Lung (tissue), 17 donors: ENCODE measurements at places on chromosomes 4 and X. TPM values are rescaled to one million over a fixed set of nuclear protein-coding genes. Genes with fewer than 3 reads are reported as not detected.
A peak's percentile ranks its signal among the peaks of the same experiment; 100 is the strongest.

DNA sequence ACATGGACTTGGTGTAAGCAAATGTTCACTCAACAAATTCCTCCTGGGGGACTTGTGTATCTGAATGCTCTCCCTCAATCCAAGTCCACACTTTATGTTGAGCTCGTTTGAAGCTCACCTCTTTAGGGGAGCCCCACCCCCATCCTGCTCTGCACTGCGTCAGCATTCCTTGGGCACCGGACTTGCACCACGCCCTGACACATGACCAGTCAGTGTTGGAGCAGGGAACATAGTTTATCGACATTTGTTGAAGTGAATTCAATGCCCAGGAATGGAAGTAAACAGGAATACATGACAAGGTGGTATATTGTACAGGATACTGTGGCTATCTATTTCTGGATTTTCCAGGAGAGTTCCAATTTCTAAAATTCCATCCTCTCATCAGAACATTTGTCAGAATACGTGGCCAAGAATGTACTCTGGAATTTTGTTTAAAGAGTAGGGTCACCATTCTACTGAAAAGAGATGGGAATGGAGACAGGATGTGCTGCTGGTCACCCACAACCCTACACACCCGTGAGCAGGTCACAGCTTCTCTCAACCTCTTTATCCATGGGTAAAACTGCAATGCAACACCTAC, 60.0 kb upstream of the LNX1 start:
- H3K27ac ChIP-seq: peak overlapping the region; percentile 72
- no peak overlapping the region for H3K4me3 ChIP-seq
- DNase-seq: no peak
- peaks cover 5% of the 10 kb centered on the region for H3K4me1 ChIP-seq

GRCh38 chr4:4860600-4861389, 1.3 kb downstream of the MSX1 start:
- peaks cover 89% of the 10 kb centered on the region for H3K27me3 ChIP-seq
- DNase-seq: peak; percentile 59

The RASGEF1B gene
- total RNA-seq: 30.9 TPM

GRCh38 chr4:126697748-126698147, 935.0 kb upstream of the INTU start:
- H3K36me3 ChIP-seq: no peaks in the 10 kb centered on the region
- H3K27ac ChIP-seq: no peak overlapping the region
- H3K4me3 ChIP-seq: no peak overlapping the region
- DNase-seq: no peak

DNA sequence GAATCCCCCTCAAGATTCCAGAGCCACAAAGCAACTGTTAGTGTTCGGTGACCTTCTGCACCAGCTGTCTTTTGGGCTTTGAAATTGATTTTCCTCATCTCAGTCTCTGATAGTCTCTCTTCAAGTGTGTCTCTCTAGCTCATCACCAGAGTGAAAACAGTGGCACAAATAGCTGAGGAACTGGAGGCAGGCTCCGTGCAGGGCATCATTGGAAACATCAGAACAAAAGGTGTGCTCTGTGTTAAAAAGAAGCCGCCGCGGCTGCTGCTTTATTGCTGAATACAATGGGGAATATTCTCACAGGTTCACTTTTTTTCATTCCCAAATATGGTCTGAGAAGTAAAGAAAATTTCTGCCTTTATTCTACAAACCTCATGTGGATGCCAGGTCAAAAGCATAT, 297.5 kb downstream of the DCTD start:
- no peaks in the 10 kb centered on the region for H3K27me3 ChIP-seq
- H3K4me3 ChIP-seq: no peak overlapping the region
- H3K27ac ChIP-seq: no peak overlapping the region
- H3K4me1 ChIP-seq: no peaks in the 10 kb centered on the region

- no peaks in the 10 kb centered on the region for H3K4me1 ChIP-seq
- no peaks in the 10 kb centered on the region for H3K36me3 ChIP-seq
- peak; percentile 50 for DNase-seq
- H3K4me3 ChIP-seq: no peak overlapping the region
- H3K27me3 ChIP-seq: no peaks in the 10 kb centered on the region
Measured at GRCh38 chr4:114780205-114780604, 181.6 kb downstream of the UGT8 start.

- DNase-seq: no peak
- no peak overlapping the region for H3K27ac ChIP-seq
- no peaks in the 10 kb centered on the region for H3K4me1 ChIP-seq
- no peaks in the 10 kb centered on the region for H3K36me3 ChIP-seq
Measured at GRCh38 chrX:40832723-40833122, 97.4 kb upstream of the MED14 start.

GRCh38 chr4:83340692-83341343, 6.2 kb upstream of the HPSE start:
- DNase-seq: no peak
- H3K4me3 ChIP-seq: no peak overlapping the region
- H3K27me3 ChIP-seq: peaks cover 2% of the 10 kb centered on the region
- no peak overlapping the region for H3K27ac ChIP-seq

DNA sequence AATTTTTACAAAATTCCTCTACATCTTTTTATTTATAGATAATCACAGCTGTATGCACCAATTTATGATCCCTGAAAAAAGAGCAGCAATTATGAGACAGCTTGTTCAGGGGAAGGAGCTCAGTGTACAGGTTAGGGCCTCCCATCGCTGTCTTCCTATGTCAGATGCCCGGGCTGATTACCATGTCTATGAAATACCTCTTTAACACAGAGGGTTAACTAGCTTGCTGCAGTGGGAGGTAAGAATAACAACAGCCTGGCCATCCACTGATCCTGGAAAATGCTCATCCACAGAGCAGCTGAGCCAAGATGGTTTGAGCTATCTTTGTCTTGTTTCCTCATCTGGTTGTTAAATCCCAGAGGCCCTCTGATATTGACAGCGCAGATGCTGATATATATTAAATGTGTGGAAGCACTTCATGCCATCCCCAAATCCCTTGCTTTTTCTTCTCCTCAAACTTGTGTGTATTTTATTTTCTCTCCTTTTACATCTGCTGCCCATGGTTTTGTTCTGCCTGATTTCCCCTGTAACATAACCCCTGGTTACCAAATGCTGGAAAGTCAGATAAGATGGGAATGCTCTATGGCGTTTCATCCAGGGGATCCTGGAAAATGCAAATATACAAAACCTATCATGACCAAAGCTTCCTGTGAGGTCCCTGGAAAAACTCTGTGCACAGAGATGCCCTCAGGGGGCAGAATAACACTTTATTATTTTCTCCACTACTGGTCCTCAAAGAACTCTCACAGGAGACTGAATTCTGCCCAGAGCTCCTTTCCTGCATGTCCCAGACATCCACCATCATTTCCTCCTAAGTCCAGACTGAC, 85.8 kb upstream of the PUDP start:
- no peaks in the 10 kb centered on the region for H3K36me3 ChIP-seq
- DNase-seq: no peak
- no peak overlapping the region for H3K4me3 ChIP-seq
- H3K27me3 ChIP-seq: no peaks in the 10 kb centered on the region
- no peak overlapping the region for H3K27ac ChIP-seq
- no peaks in the 10 kb centered on the region for H3K4me1 ChIP-seq

GRCh38 chrX:12867685-12868084, 813 bp downstream of the TLR7 start:
- H3K4me3 ChIP-seq: no peak overlapping the region
- no peaks in the 10 kb centered on the region for H3K36me3 ChIP-seq
- H3K27me3 ChIP-seq: peaks cover 5% of the 10 kb centered on the region

DNA sequence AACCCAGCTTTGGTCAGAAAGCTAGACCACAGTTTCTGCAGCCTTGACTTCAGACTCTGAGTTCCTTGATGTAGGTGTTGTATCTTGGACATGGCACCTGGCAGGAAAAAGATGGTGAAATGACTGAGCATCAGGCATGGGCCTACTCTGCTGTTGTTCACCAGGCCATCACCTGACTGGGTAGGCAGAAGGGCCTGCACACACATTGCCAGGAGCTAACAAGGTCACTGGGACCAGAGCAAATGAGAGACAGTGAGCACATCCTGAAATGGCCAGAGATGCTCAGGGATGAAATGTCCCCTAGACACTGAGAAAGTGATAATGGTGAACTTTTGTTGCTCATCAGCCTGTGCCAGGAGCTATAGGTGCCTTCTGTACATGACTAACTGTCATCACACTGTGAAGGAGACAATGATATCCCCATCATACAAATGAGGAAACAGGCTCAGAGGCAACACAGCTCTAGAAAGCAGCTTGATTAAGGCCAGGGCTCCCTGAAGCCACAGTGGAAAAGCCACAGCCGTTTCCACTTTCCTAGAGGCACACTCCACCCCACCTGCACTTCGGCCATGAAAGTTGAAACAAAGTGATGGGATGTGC, 128.3 kb downstream of the TSPAN5 start:
- no peaks in the 10 kb centered on the region for H3K27me3 ChIP-seq
- H3K4me1 ChIP-seq: peaks cover 2% of the 10 kb centered on the region
- H3K27ac ChIP-seq: no peak overlapping the region
- no peak overlapping the region for H3K4me3 ChIP-seq
- no peak for DNase-seq

The STPG2 gene
- total RNA-seq: 1.6 TPM

- no peak overlapping the region for H3K4me3 ChIP-seq
- H3K4me1 ChIP-seq: peaks cover 4% of the 10 kb centered on the region
- no peak for DNase-seq
- H3K36me3 ChIP-seq: no peaks in the 10 kb centered on the region
- no peaks in the 10 kb centered on the region for H3K27me3 ChIP-seq
Measured at GRCh38 chr4:139951021-139951420, 203.0 kb downstream of the MAML3 start.

The GUCY2F gene
- not detected for total RNA-seq

The IL1RAPL2 gene
- not detected for total RNA-seq

GRCh38 chr4:5888222-5889001, 4.5 kb downstream of the CRMP1 start:
- no peaks in the 10 kb centered on the region for H3K36me3 ChIP-seq
- peak; percentile 71 for DNase-seq
- H3K4me3 ChIP-seq: peak overlapping the region; percentile 40
- H3K27me3 ChIP-seq: peaks cover 63% of the 10 kb centered on the region

The POU3F4 gene
- total RNA-seq: not detected

- H3K27me3 ChIP-seq: peaks cover 24% of the 10 kb centered on the region
- H3K4me1 ChIP-seq: peaks cover 2% of the 10 kb centered on the region
- no peak overlapping the region for H3K4me3 ChIP-seq
- no peak overlapping the region for H3K27ac ChIP-seq
Measured at GRCh38 chrX:110414273-110414672, 55.6 kb downstream of the RTL9 start.

The PAK3 gene
- 1.1 TPM for total RNA-seq

The VCX2 gene
- total RNA-seq: not detected

DNA sequence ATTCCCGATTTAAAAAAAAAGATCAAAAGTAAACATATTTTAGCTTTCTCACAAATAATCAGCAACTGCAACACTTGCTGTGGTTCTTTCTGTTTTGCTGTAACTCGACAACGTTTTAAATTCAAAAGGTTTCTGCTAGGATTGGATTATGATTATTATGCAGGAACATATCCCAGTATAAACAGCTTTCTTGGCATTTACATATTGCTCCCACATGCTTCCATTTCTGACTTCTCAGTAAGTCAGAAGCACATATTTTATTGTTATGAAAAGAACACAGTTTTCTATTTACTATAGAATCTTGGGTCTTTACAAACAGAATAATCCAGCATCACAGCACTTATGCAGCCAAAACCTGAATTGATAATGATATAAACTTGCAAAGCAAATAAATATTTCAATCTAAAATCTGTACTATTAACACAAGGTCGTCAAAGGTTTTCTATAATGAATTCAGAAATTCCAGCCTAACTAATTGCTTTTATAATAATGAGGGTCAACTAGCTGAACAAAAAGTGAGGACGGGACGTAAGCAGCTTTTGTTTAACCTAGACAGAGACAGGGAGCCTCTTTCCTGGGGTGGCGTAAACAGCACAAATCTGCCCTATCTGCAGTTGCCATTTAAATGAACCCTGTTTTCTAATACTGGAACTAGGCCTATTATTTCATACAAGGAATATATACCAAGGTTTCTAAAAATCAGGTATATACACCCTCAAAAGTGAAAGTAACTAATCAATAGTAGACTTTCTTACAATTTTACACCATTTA, 9.8 kb upstream of the PCDH18 start:
- H3K36me3 ChIP-seq: no peaks in the 10 kb centered on the region
- no peaks in the 10 kb centered on the region for H3K4me1 ChIP-seq
- no peak overlapping the region for H3K27ac ChIP-seq
- no peaks in the 10 kb centered on the region for H3K27me3 ChIP-seq
- peak; percentile 32 for DNase-seq

The ATP1B4 gene
- not detected for total RNA-seq

GRCh38 chr4:114282937-114283336, 303.5 kb upstream of the ARSJ start:
- H3K27me3 ChIP-seq: no peaks in the 10 kb centered on the region
- no peak overlapping the region for H3K27ac ChIP-seq
- no peak for DNase-seq
- no peaks in the 10 kb centered on the region for H3K36me3 ChIP-seq

- H3K36me3 ChIP-seq: no peaks in the 10 kb centered on the region
- H3K27ac ChIP-seq: peak overlapping the region; percentile 79
- DNase-seq: peak; percentile 50
- H3K27me3 ChIP-seq: no peaks in the 10 kb centered on the region
Measured at GRCh38 chr4:38674258-38675144, 10.5 kb downstream of the KLF3 start.

The NAT8L gene
- total RNA-seq: 0.46 TPM

- no peak overlapping the region for H3K4me3 ChIP-seq
- H3K27me3 ChIP-seq: no peaks in the 10 kb centered on the region
- no peak for DNase-seq
- peaks cover 2% of the 10 kb centered on the region for H3K4me1 ChIP-seq
- H3K36me3 ChIP-seq: no peaks in the 10 kb centered on the region
Measured at GRCh38 chr4:26330946-26331345, 10.1 kb downstream of the RBPJ start.

DNA sequence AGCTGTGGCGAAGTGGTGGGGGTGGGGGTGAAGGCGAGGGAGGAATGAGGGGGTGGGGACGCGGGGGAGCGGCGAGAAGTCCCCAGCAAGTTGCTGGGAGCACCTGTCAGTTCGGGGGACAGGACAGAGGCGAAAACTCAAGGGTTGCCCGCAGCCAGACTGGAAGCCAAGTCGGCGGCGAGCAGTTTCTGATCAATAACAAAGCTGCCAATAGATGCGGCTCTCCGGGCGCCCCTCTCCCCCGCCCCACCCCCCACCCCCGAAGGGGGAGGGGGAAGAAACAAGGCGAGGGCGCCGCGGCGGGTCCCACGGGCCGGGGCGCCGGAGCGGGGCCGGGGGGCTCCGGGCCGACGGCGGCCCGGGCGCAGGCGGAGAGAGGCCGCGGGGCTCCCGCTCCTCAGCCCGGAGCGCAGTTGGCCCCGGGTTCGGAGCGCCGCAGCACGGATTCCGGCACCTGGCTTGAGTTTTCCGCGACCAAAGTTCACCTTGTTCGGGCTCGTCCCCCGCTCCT, 379 bp downstream of the PDGFC start:
- H3K4me1 ChIP-seq: peaks cover 18% of the 10 kb centered on the region
- peak overlapping the region; percentile 81 for H3K4me3 ChIP-seq
- H3K27ac ChIP-seq: peak overlapping the region; percentile 93
- DNase-seq: no peak
- H3K36me3 ChIP-seq: no peaks in the 10 kb centered on the region

DNA sequence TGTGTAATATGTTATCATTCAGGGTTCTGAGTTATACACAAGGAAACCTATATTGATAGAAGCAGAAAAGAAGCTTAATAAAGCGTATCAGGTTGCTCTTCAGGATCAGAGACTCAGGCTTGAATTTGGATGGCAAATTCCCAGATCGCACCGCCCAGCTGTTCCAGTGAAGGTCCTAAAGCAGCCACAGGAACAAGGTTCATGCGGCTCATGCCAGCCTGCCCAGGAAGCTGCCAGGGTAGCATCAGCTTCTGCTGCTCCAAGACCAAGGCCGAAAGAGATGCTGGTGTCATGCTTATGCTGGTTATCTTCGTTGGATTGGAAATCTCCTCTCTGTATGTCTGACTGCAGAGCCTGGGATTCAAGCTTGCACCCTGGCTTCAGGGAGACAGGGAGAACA, 127.7 kb downstream of the MANBA start:
- no peak for DNase-seq
- no peak overlapping the region for H3K4me3 ChIP-seq
- H3K27me3 ChIP-seq: no peaks in the 10 kb centered on the region
- H3K27ac ChIP-seq: no peak overlapping the region
